ENCODE measurements at places on chromosomes 4 and X.
A peak's percentile ranks its signal among the peaks of the same experiment; 100 is the strongest.

DNA sequence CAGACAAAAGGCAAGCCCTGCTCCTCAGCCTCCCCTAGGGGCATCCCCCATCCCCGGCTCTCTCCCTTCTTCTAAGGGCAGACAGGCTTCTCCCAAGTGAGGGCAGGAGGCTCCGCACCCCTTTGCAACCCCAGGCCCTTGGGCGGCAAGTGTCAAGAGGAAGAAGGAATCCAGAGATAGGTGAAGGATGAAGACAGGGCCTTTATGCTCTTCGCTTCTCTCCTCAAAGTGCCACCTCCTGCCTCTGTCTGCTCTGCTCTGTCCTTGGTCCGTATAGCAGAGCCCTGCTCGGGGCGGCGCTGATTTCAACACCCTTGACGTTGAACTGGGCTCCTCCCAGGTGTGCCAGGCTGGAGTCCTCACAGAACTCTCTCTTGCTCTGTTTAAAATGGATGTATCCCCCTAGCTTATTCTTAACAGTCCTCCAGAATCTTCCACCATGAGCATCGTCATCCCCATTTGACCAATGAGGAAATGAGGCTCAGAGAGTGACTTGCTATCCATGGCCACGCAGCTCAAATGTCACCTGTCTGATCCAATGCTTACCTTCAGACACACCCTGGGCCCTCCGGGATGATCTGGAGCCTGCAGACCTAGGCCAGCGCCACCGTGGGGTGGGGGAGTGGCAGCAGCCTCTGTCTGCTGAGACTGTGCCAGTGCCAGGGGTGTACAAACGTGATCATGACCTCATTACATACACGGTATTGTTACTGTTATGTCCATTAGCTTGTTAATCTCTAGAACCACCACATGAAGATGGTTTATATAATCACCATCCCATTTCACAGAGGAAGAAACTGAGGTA lies 99.8 kb downstream of the PHKA2 start:
- no peak for DNase-seq

- DNase-seq, result no peak
Measured at GRCh38 chr4:26779674-26780073, 81.0 kb upstream of the STIM2 start.

GRCh38 chr4:105093975-105094374 lies 52.7 kb upstream of the TET2 start:
- no peak for DNase-seq

- DNase-seq, result no peak
Measured at GRCh38 chrX:1531096-1531890, 5.7 kb downstream of the P2RY8 start.

- no peak for DNase-seq
Measured at GRCh38 chr4:7941965-7942496, 2.4 kb upstream of the AFAP1 start.

DNA sequence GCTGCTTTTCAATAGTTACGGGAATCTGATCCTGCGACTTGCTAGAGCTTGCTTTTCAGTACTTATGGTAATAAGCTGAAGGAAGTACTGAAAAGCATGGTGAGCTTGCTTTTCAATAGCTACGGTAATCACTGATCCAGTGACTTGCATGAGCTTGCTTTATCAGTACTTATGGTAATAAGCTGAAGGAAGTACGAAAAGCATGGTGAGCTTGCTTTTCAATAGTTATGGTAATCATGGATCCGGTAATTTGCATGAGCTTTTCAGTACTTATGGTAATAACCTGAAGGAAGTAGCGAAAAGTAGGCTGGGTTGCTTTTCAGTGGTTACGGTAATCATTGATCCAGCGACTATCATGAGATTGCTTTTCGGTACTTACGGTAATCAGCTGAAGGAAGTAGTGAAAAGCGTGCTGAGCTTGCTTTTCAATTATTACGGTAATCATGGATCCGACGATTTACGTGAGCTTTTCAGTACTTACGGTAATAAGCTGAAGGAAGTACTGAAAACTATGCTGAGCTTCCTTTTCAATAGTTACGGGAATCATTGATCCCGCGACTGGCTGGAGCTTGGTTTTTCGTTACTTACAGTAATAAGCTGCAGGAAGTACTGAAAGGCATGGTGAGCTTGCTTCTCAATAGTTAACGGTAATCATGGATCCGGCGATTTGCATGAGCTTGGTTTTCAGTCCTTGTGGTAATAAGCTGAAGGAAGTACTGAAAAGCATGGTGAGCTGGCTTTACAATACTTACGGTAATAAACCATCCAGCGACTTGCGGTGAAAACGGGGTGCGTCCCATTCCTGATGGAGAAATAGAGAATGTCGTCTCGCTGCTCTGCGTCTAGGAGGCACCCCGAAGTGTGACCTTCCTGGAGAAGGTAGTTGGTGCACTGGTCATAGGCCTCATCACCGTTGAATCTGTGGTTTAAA lies 6.5 kb downstream of the CRLF2 start:
- peak; percentile 65 for DNase-seq

DNA sequence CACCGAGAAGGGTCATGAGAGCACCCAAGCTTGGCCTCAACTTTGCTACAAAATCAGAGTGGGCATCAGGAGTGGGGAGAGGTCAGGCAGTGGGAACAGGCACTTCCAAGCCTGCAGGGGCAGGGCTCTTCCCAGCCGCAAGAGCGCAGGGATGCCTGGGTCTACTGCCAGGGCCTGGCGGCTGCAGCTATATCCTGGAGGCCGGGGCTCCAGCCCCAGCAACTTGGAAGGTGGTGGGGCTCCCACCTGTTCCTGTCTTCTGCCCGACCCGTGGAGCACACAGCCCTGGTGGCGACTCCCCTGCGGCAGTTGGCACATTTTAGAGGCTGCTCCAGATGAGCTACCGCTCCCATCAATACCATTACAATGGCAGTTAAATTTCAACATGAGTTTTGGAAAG lies 607.0 kb downstream of the TRAM1L1 start:
- no peak for DNase-seq

DNA sequence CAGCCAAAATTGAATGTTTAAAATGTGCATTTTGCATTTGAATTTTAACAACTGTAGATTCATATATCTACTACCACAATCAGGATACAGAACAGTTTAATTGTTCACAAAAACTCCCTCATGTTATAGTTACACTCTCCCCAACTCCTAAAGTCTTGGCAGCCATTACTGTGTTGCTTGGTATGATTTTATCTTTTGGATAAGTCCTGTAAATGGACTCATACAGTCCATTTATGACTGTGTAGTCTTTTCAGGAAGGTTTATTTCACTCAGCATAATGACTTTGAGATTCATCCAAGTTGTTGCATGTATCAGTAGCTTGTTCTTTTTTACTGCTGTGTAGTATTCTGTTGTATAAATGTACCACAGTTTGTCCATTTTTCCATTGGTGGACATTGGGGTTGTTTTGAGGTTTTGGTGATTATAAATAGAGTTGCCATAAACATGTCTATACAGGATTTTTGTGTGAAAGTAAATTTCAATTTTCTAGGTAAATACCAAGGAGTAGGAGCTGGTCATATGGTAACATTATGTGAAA lies 9.9 kb downstream of the FAM193A start:
- DNase-seq, result no peak

DNA sequence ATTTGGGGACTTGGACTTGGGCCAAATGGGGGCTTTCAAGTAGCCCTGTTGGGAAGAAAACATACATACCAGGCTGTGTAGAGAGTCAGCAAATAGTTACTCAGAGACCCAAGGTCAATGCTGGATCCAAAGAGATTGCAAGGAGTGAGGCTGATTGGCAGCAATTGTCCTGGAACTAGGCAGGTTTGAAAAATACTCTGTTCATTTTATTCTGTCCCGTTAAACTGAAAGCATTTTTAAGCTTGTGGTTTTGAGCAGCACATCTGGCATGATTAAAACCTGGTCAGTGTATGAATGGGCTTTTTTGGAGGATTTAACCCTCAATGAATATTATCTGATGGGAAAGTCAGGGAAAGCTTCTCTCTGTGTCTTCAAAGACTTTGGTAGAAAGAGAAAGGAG lies 294.3 kb upstream of the BOD1L1 start:
- no peak for DNase-seq

DNA sequence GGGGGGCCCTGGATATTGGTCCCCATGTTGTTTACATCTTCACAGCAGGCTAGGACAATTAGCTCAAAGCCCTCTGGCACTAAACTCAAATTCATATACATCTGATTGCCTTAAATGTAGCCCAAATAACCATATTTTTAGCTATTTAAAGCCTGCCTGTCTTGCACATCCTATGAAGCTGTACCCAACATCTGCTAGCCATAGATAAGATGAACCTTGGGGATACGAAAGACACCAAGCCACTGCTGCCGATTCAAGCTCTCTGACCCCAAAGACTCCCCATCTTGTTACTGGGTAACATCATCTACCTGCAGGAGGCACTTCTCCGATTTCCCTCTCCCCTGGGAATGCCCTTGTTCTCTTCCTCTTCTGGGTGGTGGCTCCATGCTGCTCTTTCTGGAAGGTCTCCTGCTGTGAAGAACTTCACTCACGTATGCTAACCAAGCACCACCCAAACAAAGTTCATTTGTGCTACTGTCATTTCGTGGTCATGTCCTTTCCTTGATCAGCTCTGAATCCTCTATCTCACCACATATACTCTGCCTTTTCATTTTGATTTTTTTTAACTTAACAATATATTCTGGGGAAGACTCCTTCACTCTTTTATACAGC lies 107.7 kb upstream of the ATXN3L start:
- no peak for DNase-seq

DNA sequence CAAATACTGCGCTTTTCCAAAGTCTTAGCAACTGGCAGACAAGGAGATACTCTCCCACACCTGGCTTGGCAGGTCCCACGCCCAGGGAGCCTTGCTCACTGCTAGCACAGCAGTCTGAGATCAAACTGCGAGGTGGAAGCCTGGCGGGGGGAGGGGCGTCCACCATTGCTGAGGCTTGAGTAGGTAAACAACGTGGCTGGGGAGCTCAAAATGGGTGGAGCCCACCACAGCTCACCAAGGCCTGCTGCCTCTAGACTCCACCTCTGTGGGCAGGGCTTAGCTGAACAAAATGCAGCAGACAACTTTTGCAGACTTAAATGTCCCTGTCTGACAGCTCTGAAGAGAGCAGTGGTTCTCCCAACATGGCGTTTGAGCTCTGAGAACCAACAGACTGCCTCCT lies 23.0 kb upstream of the NFKB1 start:
- DNase-seq, result no peak

DNA sequence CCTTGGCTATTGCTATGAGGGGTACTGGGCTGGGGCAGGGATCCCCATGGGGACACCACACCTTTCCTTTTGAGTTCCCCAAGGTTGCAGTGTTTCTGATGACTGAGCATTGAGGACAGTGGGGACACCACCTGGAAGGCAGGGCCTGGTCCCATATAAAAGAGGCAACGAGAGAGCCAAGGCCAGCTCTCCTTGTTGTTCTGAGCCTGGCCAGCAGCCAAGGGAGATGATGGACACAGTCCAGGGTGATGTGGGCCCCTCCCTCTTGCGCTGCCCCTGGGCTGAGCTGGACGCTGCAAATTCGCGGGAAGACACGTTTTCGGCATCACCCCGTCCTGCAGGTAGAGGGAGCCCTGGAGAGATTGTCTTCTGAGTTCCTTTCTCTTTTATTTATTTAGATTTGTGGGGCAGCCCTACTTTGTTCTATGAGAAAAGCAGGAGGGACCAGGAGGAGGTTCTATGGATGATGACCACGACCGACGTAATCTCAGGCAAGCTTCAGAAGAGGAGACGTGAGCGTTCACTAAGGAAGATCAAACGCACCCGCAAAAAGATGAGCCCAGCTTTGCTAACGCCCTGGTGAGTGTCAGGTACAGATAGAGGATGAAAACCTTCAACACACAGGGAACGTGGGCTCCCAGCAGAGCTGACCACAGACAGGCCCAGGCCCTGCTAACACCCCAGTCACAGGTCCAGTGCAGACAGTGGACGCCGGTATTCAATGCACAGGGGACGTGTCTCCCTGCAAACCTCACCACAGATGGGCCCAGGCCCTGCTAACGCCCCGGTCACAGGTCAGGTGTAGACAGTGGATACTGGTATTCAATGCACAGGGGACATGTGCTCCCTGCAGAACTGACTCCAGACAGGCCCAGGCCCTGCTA lies 97.4 kb downstream of the SHOX start:
- DNase-seq, result peak; percentile 22

- DNase-seq, result no peak
Measured at GRCh38 chrX:13695601-13696115, 6.7 kb downstream of the RAB9A start.

DNA sequence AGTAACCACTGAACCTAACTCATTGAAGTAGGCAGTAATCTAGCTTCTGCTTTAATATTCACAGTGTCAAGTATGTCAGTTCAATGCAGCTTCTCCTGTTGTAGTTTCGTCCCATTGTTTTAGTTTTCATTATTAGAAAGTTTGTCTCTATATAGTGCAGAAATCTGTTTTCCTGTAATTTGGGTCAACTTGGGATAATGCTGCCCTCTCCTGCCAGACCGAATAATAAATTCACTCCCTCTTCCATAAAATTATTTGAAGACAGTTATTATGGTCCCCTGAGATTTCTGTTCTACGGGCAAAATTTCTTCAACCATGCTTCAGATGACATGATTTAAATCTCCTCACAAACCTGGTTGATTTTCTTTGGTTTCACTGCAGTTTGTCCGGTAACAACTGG lies 4.6 kb upstream of the LUZP4 start:
- DNase-seq, result no peak

DNA sequence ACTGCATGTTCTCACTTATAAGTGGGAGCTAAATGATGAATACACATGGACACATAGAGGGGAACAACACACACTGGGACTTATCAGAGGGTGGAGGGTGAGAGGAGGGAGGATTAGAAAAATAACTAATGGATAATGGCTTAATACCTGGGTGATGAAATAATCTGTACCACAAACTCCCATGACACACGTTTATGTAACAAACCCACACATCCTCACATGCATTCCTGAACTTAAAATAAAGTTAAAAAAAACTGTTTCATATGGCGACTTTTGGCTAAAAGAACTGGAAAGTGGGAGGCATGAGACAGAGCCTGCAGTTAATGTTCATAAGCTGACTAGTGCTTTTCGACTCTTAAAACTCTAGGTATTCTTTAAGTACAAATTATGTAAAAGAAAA lies 98.9 kb upstream of the NPFFR2 start:
- no peak for DNase-seq

- peak; percentile 95 for DNase-seq
Measured at GRCh38 chrX:131747173-131747572, 203.3 kb downstream of the OR13H1 start.

DNA sequence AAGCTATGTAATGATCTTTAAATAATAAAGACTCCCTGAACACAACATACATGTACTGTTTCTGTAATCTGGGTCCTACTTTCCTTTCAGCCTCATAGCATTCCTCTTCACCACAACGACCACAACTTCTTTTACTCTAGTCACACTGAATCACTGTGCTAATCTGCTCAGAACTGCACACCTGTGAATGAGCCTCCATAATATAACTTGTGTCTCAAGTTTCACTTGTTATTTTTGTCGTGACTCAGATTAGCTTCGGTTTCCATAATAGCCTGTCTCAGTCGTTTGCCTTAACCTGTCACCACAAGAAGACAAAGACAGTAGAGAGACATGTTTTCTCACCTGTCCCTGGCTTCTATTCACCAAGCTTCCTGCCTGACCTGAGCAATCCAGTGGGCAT lies 61.8 kb downstream of the MAGED1 start:
- no peak for DNase-seq

DNA sequence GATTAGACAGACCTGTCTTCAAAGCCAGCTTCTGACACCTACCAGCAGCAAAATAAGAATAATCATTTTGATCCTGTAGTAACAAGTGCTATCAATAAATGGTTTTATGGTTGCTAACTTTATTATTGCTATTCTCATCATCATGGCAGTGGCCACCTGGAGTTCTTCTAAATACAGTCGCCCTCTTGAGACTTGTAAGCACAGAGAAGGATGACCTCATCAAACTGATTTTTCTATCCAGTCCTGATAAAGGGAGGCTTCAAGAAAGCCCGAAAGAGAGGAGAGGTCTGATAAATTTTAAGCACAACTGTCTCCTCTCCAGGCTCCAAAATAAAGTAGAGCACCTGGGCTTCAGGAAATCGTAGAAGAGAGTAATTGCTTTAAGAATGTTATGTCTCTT lies 286.4 kb downstream of the USP46 start:
- no peak for DNase-seq
